Stimulated activated CD4-positive, alpha-beta T cell treated with anti-CD3 and anti-CD28 coated beads, Interleukin-2, amount 100 ng/mL, for 24 hours (primary cell): ENCODE measurements at places on chromosomes 16 and 17.
A peak's percentile ranks its signal among the peaks of the same experiment; 100 is the strongest.

GRCh38 chr16:64440421-64440831, 681.4 kb downstream of the CDH11 start:
- no peak for DNase-seq

DNA sequence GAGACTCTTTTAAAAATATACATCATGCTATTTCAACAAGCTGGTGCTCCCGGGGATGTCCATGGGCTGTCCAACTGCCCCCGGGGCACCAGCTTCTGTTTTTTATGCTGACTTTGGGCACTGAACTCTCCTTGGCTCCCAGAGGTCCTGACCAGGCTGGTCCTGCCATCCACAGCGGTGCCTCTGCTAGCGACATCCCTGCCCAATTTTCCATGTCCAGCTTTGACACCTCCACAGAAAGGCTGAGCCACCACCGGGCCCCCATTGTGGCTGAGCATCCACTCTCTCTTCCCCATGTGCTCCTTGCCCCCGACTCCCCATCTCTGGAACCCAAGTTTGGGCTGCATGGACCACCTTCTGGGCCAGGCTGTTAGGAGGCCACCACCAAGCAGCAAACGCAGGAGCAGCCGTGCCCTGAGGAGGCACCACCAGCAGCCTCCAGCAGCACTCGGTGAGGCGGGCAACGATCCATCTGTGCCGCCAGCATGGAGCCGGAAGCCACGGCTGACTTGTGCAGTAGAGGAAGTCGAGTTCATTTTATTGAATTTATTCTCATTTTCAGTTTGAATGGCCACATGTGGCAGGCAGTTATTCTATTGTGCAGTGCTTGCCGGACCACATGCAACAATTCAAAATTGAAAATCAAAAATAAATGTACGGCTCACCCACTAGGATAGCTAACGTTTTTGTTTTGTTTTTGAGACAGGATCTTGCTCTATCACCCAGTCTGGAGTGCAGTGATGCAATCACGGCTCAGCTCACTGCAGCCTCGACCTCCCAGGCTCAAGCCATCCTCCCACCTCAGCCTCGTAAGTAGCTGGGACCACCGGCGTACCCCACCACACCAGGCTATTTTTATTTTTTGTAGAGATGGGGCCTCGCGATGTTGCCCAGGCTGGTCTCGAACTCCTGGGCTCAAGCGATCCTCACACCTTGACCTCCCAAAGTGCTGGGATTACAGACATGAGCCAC, 2.8 kb upstream of the MEAK7 start:
- DNase-seq = no peak

- DNase-seq = no peak
These were observed 27.2 kb downstream of the MARCHF10 start for GRCh38 chr17:62780951-62781350.

DNA sequence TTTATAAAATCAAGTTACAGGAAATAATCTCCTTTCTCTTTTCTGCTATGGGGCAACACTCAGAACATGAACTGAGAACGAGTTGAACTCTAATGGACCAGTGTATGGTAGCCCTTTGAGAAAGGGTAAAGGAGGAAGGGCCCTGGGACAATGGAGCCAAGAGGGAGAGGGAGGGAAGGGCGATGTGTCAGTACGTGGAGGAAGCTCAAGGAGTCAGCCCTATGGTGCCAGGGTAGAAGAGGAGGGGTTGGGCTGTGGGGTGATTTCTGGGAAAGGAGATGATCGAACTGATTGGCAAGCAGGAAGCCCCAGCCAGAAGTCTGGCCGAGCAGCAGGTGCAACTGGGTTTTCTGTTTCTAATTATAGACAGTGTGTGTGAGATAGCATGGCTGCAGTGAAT, 4.3 kb upstream of the WIPI1 start:
- DNase-seq = peak; percentile 42

GRCh38 chr17:72515291-72516065, 394.7 kb downstream of the SOX9 start:
- DNase-seq = no peak

- DNase-seq = no peak
These were observed 81.6 kb downstream of the CCDC182 start for GRCh38 chr17:57663326-57664070.
